ENCODE measurements at places on chromosomes 11 and 22. TPM values are rescaled to one million over a fixed set of nuclear protein-coding genes. Genes with fewer than 3 reads are reported as not detected.

The WBP2NL gene
- 0.38 TPM for total RNA-seq

The GAS2 gene
- total RNA-seq, result 2.4 TPM

The TTC12 gene
- 6.4 TPM for total RNA-seq

The OR52I1 gene
- not detected for total RNA-seq

The SCGB1D2 gene
- total RNA-seq, result not detected

The TMEM25 gene
- total RNA-seq, result 40.8 TPM

The TBX1 gene
- not detected for total RNA-seq

The SLC6A5 gene
- not detected for total RNA-seq

The NLRP10 gene
- under 0.01 TPM for total RNA-seq

The OR52A1 gene
- total RNA-seq, result not detected

The RBM4B gene
- total RNA-seq, result 11.9 TPM

The PDE2A gene
- not detected for total RNA-seq

The OR5A1 gene
- not detected for total RNA-seq
